ENCODE measurements at places on chromosomes 7 and 10. TPM values are rescaled to one million over a fixed set of nuclear protein-coding genes. Genes with fewer than 3 reads are reported as not detected.

DNA sequence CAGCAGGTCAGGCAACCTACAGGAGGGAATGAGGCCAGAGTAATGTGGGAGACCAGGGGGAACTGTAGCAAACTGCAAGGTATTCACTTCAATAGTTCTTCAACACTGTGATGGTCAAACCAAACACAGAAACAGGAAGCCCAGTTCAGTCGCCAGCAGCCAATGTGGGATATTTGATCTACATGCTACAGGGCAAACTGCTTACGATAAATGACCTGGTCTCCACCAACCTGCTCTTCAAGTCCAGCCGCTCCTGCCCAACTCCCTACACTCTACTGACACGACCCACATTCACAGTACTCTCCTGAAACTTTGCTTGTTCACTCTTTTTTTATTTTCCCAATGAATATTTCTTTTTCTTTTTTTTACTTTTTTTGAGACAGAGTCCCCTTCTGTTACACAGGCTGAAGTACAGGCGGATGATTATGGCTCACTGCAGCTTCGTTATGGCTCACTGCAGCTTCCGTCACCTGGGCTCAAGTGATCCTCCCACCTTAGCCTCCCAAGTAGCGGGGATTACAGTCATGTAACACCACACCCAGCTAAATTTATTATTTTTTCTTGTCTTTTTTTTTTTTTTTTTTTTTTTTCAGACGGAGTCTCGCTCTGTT, 42.1 kb downstream of the MDH2 start:
- DNase-seq: no peak

DNA sequence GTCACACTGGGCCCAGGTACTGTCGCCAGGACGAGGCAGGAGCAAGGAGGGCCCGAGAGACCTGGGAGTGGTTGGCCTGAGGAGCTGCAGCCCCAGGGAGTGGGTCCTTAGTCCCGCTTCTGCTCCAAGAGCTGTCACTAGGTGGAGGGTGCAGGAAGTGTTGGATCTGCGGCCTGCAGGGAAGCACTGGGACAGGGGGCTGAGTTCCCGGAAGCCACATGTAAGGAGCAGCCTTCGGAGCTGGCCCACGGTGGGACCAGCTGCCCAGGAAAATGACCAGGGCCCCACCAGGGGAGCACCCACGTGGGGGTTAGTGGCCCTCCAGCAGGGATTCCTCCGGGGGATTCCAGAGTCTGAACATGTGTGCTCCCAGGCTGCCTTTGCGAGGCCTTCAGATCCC, 9.2 kb upstream of the AQP1 start:
- no peak for DNase-seq

- no peak for DNase-seq
These were observed 295.9 kb downstream of the TNS3 start for GRCh38 chr7:47285860-47286491.

- DNase-seq: no peak
These were observed 1.8 kb downstream of the TLX1 start for GRCh38 chr10:101132636-101133473.

DNA sequence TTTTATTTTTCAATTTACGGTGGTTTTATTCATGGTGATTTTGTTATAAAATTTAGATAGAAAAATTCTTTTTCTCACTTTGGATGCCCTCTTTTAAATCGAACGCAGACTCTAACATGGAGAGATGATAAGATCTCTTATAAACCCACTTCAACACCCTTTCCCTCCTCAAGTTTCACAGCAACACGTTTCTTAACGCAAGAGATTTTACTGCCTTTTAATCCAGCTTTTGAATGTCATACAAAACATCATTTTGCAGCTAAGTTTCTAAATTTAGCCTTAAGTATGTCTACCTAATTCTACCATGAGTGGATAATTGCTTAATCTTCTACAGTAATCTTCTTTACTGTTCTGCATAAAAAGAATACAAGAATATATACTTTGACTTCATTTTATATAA, 70.0 kb downstream of the SEMA3C start:
- DNase-seq: no peak

DNA sequence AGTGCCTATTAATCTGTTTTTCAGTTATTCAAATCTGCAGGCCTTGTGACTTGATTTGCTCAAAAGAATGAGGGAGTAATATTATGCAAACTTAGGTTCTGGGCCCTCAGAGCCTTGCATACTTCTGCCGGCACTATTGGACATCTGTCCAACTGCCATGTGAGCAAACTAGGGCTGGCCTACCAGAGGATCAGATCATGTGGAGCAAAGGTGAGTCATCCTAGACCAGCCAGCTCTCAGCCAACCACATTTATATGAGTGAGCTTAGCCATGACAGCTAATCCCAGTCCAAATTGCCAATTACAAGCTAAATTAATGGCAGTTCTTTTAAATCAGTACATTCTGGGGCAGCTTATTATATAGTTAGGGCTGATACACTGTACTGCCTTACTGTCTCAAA, 69.6 kb downstream of the SDHAF3 start:
- no peak for DNase-seq

DNA sequence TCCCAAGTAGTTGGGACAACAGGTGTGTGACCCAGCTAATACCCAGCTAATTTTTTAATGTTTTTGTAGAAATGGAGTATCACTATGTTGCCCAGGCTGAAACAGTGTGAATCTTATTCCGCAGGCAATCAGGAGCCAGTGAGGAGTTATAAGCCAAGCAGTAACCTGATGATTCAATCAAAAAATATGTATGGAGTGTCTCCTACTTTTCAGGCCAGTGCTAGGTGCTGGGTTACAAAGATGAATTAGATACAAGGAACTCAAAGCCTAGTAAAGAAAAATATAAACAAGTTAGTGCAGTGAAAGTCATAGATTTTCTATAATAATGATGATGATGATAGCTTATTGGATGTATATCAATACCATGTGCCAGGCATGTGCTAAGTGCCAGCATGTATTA, 13.2 kb upstream of the IFRD1 start:
- DNase-seq: no peak

GRCh38 chr7:131502810-131503508, 53.5 kb downstream of the PODXL start:
- no peak for DNase-seq

DNA sequence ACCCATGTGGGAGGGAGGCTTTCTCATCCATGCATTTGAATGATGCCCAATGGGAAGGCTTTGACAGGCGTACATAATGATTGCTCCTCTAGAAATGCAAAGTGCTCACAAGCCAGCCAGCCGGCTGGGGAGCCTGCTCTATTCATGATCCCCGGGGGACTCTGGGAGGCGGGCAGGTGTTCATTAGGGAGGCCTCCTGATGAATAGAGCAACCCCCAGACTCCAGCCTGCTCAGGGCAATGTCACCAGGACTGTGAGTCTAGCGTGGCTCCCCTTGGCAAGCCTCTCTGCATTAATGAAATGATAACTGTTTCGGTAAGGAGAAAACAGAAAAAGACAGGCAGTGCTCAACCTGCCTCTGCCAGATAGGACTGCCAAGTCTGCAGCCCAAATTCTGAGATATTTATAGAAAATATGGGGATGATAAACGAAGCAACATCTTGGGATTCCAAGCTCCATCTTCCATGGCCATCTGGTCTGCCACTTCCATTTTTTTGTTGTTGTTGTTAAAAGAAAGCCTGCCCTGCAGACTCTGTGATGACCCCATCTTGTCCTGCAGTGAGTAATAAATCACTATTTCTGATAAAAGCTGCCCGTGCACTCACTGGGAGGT, 236.4 kb downstream of the PRPF18 start:
- DNase-seq: no peak

- no peak for DNase-seq
These were observed 94.6 kb upstream of the SMNDC1 start for GRCh38 chr10:110399106-110399964.

OPALIN gene
- total RNA-seq: not detected

AFAP1L2 gene
- 1.3 TPM for total RNA-seq

SFMBT2 gene
- 19.2 TPM for total RNA-seq

PPP1R9A gene
- 1.5 TPM for total RNA-seq

CALN1 gene
- total RNA-seq: not detected

GNAT3 gene
- total RNA-seq: not detected
